ENCODE measurements at places on chromosomes 5 and 9. TPM values are rescaled to one million over a fixed set of nuclear protein-coding genes. Genes with fewer than 3 reads are reported as not detected.

TXNDC8 gene
- not detected for total RNA-seq

RAB3C gene
- total RNA-seq, result not detected

BHMT gene
- total RNA-seq, result not detected

SLC36A2 gene
- not detected for total RNA-seq

SAXO1 gene
- under 0.01 TPM for total RNA-seq

NR4A3 gene
- total RNA-seq, result 0.36 TPM

BTNL8 gene
- total RNA-seq, result not detected

FOXD4L5 gene
- under 0.01 TPM for total RNA-seq

PCDHAC2 gene
- 0.36 TPM for total RNA-seq

CD72 gene
- total RNA-seq, result 2.7 TPM
